ENCODE measurements at places on chromosomes 5 and 9.

DNA sequence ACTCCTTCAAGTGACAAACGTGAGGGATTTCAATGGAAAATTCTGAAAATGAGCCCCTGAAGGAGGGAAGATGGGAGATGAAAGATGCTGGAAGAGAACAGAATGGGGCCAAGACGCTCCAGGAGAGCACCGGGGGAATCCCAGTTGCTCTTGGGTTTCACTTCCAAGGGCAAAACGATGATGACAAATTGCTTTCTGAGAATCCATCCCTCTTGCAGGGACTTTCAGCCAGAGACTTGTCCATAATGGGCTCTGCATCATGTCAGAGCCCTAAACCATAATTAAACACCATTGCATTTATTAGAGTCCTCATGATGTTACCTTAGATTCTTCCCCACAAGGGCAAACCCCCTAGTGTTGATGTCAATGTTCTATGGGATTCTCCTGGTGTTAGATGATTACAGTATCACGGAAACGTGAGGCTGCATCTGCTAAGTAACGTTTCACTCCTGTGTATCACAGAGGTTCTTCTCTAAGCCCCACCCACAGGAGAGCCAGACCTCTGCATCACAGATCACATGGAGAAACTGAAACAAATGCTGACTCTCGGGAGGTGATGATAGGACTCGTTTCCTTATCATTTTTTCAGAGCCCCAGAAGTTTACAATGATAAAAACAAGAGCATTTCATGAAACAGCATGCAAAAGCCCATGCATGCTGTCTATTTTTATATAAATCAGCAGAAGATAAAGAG is 114.4 kb downstream of the TENT4A start:
- no peak for DNase-seq

- DNase-seq, result no peak
These were observed 43.1 kb downstream of the BASP1 start for GRCh38 chr5:17260549-17260948.

DNA sequence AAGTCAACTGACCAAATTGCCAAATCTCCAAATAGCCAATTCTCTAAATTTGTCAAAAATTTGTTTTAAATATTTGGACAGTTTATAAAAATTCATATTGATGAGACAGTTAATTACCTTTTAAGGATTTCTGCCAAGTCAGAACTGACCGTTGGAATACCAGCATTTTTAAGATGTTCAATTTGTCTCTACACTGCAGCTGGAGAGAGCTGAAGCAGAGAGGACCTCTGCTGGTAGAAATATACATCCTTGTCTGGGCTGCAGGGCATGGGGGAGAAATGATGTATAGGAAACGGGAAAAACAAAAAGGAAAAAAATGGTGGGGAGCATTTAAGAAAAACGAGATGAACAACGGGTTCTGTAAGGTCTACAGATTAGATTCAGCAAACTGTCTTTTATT is 16.8 kb downstream of the NR6A1 start:
- DNase-seq, result no peak

DNA sequence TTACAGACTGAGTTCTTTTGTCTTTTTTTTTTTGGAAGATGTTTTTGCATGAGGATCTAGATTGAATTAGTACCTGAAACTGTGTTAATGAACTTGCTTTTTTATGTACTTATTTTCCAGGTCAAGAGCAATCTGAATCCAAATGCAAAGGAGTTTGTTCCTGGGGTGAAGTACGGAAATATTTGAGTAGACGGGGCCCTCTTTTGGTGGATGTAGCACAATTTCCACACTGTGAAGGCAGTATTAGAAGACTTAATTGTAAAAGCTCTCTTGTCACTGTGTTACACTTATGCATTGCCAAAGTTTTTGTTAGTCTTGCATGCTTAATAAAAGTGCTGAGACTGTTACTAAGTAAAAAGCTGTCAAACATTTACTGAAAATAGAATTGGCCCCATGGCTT is 14.5 kb downstream of the SLC23A1 start:
- no peak for DNase-seq

DNA sequence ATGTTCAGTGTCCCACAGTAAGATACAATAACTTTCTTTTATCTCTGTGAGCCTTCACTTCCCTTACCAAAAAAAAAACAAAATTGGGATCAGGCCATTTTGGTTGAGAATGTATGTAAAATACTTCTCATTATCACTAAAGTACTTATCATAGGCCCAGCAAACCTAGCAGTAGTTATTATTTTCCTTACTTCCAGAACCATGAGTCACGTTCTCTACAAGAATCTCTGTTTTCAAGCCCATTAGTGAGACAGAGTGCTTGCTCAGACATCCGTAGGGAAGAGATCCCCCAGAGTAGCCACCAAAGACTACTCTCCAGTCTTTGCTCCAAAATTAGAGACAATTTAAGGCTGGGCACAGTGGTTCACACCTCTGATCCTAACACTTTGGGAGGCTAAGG is 103.9 kb upstream of the NR5A1 start:
- no peak for DNase-seq

DNA sequence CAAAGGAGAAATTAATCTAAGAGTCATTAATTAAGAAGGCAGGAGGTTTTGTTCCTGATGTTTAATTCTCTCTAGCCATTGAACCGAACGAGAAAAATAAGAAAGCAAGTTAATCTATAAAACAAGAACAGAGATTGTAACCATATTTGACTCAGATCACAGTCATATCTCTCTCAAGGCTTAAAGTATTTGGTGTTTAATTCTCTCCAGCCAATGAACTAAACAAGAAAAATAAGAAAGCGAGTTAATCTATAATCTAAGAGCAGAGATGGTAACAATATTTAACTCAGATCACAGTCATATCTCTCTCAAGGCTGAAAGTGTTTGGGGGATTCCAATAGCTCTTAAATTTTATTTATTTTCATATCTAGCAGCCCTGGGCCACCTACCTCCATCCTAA is 74.4 kb upstream of the SHISAL2B start:
- no peak for DNase-seq

DNA sequence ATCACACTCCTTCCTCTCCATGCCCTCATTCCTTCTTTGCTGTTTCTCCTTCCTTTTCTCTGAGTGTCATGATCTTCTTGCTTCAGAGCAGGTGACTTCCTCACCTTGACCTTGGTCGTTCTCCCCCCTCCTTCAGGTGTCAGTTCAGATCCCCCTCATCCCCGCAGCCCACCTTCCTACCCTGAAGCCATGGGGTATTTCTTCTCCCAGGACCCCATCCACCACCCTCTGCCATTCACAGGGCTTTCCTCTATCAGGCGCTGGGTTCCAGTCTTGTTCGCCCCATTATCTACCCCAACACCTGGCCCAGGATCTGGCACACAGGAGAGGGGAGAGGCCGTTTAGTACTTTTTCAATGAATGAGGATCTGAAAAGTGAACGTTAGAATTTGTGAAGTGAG is 101.0 kb downstream of the NSG2 start:
- DNase-seq, result no peak

- no peak for DNase-seq
These were observed 91.0 kb upstream of the COL5A1 start for GRCh38 chr9:134550584-134550983.

DNA sequence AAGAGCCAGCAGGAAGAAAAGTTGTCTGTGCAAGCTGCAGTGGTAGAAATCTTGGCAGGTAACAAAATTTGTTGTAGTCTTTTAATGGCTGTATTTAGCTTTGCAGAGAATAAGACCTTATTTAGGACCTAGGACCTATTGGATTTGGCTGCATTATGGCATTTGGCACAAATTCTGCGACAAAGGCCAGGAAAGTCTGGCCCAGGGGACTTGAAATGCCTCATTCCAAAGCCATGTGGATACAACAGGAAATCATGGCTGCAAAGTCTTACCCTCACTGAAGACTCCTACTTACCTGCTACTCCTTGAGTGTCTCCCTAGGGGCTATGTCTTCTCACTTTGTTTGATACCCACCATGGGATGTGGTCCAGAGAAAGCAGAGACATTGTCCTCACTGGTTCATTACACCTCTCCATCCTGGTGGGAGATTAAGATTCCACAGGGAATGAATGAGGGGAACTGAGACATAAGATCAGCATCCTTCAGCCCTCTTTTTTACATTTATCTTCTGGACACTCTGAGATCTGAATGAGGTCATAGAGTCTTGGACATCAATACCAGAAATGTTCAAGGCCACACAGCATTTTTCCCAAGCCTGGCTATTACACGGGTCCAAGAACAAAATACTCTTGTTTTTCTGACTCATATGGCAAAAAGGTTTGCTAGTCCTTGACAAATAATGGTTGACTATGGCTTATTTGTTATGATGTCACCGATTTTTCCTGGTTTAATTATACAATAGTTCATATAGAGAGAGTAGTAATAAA is 119.4 kb downstream of the PDE8B start:
- no peak for DNase-seq
